SK-N-SH (cell line): ENCODE measurements at places on chromosomes 6 and 20. TPM values are rescaled to one million over a fixed set of nuclear protein-coding genes. Genes with fewer than 3 reads are reported as not detected.

- no peak overlapping the region for H3K4me3 ChIP-seq
- no peaks in the 10 kb centered on the region for H3K4me1 ChIP-seq
- DNase-seq = no peak
- H3K27me3 ChIP-seq = no peaks in the 10 kb centered on the region
- no peaks in the 10 kb centered on the region for H3K36me3 ChIP-seq
Observed at GRCh38 chr6:72446430-72446829, 175.4 kb upstream of the KCNQ5 start.

GRCh38 chr20:2230726-2231488 is 64.9 kb upstream of the TGM3 start:
- no peak overlapping the region for H3K4me3 ChIP-seq
- H3K27me3 ChIP-seq = no peaks in the 10 kb centered on the region; the same call in 1 of the 2 replicates
- DNase-seq = no peak
- H3K27ac ChIP-seq = no peak overlapping the region
- H3K4me1 ChIP-seq = no peaks in the 10 kb centered on the region
- no peaks in the 10 kb centered on the region for H3K36me3 ChIP-seq

GRCh38 chr20:50387996-50388332 is 122.2 kb upstream of the PTPN1 start:
- DNase-seq = no peak
- H3K4me1 ChIP-seq = no peaks in the 10 kb centered on the region
- H3K27ac ChIP-seq = no peak overlapping the region

Gene SAPCD1
- 5.9 and 6.3 TPM in 2 replicates for polyA plus RNA-seq

Gene HCRTR2
- not detected in 2 replicates for polyA plus RNA-seq

Gene L3MBTL1
- 8.9 and 14.5 TPM in 2 replicates for polyA plus RNA-seq

Gene CTAGE9
- polyA plus RNA-seq = not detected in 2 replicates
